ENCODE measurements at places on chromosomes 3 and 15.

DNA sequence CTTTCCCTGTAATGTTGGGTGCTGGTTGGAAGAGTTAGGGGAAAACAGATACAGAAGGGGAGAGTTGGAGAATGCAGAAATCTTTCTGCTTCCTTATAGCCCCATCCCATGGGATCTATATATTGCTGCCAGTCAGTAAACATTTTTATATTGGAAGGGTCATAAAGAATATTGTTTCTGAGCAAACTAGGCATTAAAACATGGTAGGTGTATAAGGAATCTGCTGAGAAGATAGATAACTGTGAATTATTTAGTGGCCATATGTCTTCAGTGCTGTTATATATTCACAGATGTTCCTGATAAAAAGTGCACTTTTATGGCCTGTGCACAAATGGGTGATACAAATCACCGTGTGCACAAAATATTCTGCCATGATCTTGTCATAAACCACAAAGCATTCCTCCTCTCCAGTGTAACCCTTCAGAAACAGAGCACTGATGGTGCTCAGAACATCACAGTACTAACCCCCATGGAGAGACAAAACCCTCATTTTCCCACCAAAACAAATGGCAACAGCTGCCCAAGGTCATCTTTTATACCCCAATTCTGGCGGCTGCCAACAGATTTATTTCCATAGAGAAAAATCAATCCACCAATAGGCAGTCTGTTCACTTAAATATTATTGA is 269.3 kb downstream of the SLC9A9 start:
- DNase-seq: no peak

DNA sequence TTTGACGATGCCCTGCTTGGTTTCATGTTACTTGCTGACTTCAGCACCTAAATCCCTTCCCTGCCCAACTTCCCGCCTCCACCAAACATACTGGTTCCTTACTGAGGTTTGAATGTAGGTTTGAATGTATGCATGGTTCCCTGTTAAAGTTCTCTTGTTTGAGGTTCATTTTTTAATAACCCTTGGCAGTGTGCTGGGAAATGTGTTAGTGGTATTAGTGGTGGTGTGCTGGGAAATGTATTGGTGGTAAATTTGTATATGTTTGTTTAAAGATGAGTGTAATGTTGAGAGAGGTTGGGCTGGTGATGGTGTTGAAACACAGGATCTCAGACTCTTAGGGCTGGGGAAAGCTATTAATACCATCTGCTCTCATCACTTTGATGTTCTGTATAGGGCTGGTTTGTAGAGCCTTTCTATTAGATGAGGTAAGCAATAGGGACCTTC is 392.7 kb downstream of the PTPRG start:
- DNase-seq: no peak

GRCh38 chr15:39358441-39359041 is 222.3 kb upstream of the THBS1 start:
- no peak for DNase-seq

DNA sequence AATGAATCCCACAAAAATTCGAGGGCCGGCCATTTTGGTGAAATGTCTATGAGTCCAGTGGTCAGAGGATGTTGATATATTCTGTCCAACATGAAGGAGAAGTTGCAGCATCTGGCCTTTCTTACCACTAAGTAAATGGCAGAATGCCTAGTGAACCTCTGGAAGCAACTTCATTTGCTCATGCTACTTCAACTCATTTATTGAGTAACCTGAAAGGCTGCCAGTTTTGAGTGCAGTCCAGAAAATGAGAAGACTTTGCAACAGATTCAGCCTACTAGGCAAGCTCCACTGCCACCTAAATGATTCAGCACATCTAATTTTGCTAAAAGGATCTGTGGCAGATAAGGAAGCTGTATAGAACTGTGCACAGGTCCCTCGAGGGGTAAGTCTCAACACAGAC is 265.0 kb downstream of the OPA1 start:
- no peak for DNase-seq

- no peak for DNase-seq
Observed at GRCh38 chr15:49320351-49320750, 102.7 kb upstream of the FGF7 start.

- DNase-seq: no peak
Observed at GRCh38 chr15:38722236-38722635, 157.6 kb upstream of the RASGRP1 start.

GRCh38 chr15:95869920-95870319 is 460.6 kb upstream of the NR2F2 start:
- no peak for DNase-seq

- no peak for DNase-seq
Observed at GRCh38 chr3:149204390-149204991, 17.1 kb downstream of the CP start.

DNA sequence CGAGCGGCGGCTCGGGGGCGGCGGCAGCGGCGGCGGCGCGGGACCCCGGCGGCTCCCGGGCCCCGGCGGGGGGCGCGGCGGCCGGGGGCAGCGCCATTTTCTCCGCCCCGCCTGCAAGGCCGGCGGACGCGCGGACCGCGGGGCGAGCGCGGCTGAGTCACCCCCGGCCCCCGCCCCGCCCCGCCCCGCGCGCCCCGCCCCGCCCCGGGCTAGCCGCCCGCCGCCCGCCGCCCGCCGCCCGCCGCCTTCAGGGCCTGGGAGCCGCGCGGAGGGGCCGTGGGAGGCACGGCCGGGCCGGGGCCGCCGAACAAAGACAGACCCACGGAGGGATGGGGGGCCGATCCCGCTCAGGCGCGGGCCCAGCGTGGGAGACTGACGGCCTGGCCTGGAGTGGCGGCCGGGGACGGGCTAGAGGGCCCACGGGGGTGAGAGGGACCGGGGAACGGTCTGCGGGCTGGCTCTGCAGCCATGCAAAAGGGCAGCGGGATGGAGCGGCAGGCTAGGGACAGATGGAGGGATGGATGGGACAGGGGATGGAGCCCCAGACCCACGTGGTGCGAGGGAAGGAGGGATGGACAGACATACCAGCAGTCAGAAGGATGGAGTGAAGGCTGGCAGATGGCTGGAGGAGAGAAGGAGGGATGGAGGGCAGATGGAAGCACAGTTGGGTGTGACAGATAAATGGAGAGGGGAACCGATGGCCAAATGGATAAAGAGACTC is at the start of gene EIF4E3:
TSS of gene EIF4E3 (minus strand) at position 132 of the 721 bp plus-strand sequence. CDS start at position 97, 35 bp downstream.
- DNase-seq: peak; percentile 48

GRCh38 chr3:35932995-35933394 is 293.7 kb downstream of the ARPP21 start:
- no peak for DNase-seq

- no peak for DNase-seq
Observed at GRCh38 chr3:85691196-85691595, 732.4 kb downstream of the CADM2 start.

DNA sequence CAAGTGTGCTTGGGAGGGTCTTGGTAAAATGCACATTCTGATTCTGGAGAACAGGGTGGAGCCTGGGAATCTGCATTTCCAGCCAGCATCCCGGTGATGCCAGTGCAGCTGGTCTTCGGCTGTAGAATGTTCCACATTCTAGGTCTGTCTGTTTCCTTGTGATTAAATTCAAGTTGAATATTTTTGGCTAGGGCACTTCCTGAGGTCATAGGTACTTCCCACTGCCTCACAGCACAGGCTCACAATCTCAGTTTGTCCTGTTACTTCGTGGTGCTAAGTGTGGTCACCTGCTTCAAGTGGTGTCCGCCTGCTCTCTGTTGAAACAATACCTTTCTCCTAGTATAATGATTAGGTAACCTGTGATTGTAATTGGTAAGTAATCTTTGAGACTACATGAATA is 40.1 kb downstream of the FLNB start:
- DNase-seq: no peak

GRCh38 chr3:186525369-186526255 is 18.6 kb downstream of the CRYGS start:
- no peak for DNase-seq

DNA sequence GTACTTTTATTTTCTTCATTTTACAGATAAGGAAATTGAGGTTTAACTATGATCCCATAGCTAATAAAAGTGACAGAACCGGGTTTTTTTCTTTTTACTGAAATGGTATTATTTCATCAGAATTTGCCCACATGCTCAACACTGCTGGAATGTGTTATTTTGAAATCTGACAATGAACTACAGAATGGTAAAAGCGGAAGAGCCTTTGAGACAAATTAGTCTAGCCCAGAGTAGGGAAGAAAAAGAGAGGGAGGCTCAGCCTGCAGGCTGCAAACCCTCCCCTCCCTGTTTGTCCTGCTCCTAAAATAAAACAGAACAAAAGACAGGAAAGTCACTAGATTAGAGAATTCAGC is 100.3 kb upstream of the LIPC start:
- DNase-seq: no peak

GRCh38 chr15:65881766-65882434 is 12.6 kb downstream of the RAB11A start:
- no peak for DNase-seq

GRCh38 chr15:99432271-99433025 is 133.3 kb upstream of the MEF2A start:
- DNase-seq: no peak

DNA sequence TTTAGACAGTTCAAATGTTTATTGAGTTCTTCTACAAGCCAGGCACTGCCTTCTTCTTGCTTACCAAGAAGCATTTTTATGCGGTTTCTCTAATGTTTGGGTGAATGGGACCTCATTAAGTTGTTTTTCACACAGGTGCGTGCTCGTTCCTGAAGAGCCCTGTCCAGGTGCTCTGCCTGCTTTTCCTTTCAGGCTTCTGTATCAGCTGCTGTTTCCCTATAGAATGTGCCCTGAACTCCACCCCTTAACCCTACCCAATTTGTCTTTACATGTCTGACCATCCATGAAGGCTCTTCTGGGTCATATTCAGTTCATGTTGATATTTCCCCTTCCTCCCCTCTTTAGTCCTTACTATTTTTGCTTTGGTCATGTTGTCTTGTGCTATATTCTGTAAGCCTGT is 22.4 kb upstream of the GOLGA6L10 start:
- DNase-seq: no peak

GRCh38 chr3:46291046-46291445 is 48.8 kb downstream of the CCR3 start:
- DNase-seq: no peak

- no peak for DNase-seq
Observed at GRCh38 chr3:55480911-55481743, 6.0 kb downstream of the WNT5A start.

GRCh38 chr3:115790759-115791158 is 167.4 kb downstream of the GAP43 start:
- peak; percentile 28 for DNase-seq

DNA sequence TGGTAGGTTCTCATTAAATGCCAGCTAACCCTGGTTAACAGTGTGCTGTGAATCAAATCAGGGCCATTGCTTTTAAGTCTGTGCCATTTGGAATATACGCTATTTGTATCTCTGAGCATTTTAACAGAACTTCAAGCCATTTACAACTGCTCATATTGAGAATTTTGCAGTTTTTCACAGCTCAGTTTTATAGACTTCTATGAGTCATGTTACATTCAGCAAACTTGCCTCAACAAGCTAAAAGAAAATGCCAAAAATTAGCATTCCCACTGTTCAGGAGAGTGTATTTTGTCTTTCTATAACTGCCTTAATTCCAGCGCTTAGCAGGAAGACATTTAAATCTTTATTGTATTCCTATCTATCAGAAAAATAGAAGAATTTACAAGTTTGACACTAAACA is 196.4 kb downstream of the GBE1 start:
- no peak for DNase-seq

DNA sequence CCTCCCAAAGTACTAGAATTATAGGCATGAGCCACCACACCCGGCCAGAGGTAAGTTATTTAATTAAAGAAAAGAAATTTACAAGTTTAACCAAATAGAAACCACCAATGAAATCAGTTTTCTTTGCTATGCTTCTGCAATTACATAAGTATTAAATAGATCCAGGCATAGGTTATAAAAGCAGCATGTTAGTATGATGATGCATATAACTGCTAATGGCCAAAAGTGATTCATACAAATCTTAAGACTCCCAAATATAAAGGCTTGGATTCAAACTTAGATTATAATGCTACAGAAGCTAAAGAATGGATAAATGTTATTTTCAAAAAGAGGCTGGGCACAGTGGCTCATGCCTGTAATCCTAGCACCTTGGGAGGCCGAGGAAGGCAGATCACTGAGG is 32.8 kb upstream of the HDC start:
- DNase-seq: no peak

GRCh38 chr3:172034786-172035685 is 4.3 kb upstream of the FNDC3B start:
- DNase-seq: no peak

DNA sequence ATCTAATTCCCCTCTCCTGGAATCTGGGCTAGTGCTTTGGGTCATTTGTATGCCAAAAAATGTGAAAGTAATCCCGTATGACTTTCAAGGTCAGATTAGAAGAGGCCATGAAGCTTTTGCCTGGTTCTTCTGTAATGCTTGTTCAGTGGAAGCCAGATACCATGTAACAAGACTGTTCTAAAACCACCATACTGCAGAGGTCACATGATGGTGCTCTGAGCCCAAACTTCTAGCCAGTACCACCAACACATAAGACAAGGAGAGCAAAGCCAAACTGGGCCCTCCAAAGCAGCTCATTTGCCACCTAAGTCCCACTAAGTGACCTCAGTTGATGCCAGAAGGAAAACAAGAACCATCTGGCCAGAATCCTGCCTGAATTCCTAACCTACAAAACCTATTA is 64.3 kb upstream of the MELTF start:
- no peak for DNase-seq

DNA sequence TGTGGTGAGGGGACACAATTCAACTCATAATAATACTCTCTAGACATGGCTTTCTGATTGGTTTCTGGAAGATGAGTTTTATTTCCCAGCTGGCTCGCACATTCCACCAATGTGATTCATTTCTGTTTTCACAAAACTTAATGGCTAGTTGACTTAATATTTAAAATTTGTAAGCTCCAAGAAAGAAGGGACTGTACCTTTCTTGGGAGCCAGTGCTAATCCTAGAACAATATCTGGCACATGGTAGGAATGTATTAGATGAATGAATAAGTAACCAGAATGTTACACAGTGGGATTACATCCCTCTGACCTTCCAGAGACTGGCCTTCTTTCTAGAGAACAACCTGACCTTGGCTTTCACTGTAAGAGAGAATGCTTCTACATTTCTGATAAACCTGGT is 262.8 kb downstream of the RORA start:
- no peak for DNase-seq

- no peak for DNase-seq
Observed at GRCh38 chr3:4395448-4395847, 71.6 kb downstream of the SUMF1 start.

GRCh38 chr15:70152070-70152480 is 54.4 kb upstream of the TLE3 start:
- DNase-seq: no peak

DNA sequence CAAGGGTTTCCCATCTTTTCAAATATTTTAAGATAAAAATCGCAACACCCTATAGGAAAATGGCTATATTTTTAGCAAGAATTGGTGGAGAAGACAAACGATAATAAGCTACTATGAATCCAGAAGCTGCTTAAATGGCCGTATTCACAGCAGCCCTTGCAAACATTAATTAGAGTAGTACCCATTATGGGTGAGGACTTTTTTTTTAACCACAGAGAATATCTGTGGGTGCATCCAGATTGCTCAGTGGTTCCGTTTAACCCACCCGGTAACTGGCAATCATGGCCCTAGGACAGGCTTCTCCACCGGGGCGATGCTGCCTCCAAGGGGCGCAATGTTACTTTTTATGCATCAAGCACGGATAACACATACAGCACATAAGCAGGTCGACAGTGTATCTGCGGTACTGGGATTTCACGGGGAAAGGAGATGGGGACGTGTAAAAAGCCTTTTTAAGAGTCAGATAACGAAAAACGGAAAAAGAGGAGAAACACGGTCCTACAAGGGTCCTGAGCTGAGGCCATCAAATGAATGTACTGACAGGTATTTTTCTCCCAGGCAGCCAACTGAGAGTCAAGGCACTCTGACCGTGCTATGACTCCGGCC is 968 bp upstream of the TMEM266 start:
- no peak for DNase-seq
